ENCODE measurements at places on chromosomes 2 and 18.

DNA sequence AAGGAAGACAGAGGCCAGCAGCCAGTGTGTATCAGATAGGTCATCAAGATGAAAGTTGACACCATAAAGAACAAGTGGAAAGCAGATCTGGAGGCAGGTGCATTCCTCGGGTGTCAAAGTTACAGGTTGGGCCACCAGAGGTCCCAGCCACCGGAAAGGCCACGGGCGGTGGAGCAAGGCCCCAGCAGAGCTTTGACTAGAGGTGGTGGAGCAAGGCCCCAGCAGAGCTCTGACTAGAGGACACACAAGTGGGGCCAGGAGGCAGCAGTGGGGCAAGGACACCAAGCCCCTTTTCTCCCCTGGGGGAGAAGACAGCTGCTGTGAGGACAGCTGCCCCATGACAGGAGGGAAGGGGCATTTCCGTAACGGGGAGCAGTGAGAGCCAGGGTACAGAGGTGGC is 115.1 kb downstream of the GYPC start:
- DNase-seq, result no peak

DNA sequence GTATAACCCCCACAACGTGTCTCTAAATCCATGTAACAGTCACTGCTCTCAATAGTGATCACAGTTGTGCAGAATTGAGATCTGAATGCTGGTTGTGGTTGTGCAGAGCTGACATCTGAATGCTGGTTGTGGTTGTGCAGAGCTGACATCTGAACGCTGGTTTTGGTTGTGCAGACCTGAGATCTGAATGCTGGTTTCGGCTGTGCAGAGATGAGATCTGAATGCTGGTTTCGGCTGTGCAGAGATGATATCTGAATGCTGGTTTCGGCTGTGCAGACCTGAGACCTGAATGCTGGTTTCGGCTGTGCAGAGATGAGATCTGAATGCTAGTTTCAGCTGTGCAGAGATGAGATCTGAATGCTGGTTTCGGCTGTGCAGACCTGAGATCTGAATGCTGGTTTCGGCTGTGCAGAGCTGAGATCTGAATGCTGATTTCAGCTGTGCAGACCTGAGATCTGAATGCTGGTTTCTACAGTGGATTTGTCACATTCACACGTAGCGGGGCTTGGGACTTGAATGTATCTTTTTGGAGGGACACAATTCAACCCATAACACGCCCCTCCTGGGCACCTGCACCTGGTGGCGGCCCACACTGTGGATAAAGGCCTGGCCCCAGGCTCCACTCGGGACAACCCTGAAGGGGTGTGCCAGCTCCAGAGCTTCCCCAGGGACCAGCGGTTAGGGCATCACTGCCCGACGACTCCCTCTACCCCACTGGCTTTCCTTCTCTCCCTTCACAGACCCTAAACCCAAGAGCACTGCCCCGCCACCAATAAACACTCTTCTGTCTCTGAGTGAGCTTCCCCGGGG is 51.1 kb upstream of the SLC66A3 start:
- DNase-seq, result no peak

DNA sequence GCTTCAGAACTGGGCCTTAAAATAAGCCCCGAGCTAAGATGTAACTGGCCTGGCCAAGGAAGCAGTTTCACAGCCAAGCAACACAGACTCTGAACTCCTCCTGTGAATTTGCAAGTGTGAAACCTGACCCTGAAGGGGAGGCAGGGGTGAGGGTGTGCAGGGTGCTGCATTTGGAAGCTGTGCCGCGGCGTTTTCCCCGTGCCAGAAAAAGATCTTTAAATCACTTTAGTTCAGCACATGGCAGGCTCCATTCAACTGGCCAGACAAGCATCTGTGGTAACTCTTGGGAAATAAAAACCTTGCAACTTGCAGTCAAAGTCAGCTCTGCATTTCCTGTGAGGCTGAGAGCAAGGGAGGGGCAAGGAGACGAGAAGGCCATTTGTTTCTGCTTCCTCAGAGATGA is 209.3 kb upstream of the SOX11 start:
- DNase-seq, result no peak

GRCh38 chr2:188318161-188318749 is 26.6 kb downstream of the GULP1 start:
- DNase-seq, result no peak

DNA sequence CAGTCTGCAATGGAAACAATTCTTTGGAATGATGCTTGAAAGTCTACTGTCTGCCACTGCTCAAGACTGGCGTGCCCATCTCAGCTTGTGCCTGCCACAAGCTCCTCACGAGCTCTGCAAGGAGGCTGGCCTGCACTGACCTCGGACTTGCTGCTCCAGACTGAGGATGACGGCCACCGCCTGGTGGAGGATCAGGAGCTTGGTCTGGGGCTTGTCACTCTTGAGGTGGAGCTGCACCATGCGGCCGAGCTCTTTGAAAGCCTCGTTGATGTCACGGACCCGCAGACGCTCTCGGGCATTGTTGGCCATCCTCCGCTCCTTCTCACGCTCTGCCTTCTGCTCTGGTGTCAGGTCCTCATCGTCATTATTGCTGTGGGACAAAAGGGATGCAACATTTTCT is 269.4 kb upstream of the CCDC68 start:
- no peak for DNase-seq

- DNase-seq, result no peak
These were observed 92.0 kb downstream of the PMS1 start for GRCh38 chr2:189876271-189876670.

DNA sequence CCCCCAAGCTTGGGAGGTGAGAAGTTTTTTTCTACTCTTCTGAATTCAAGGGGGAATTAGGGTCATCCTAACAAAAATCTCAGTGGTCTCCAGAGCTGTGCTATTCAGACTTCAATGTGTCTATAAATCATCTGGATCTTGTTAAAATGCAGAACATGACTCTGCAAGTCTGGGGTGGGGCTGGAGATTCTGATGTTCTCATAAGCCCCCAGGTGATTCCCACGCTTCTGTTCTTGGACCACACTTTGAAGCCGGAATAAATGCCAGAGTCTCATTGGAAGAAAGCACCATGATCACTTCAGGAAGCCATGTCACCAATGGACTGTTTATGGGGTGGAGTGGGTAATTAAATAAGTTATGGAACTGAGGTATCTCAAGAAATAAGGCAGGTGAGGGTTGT is 22.2 kb upstream of the SLC16A14 start:
- no peak for DNase-seq

DNA sequence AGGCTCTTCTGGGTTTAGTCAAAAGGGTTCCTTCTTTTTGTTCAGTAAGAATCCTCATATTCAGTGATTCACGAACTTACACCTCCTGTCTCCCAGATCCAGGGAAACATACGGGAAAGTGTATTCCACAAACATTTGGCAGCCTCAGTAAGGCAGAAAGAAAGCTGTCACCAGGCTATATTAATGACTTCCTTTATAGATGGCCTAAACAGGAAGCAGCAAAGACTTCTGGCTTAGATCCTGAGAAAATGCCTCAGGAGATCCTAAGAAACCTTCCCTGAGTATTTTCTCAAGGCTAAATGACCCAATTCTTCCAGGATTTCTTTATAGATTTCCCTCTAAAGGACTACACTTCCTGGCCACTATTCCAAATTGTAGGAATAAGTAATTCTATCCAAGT is 1995.5 kb upstream of the CELF4 start:
- DNase-seq, result peak; percentile 6

GRCh38 chr2:98253461-98254070 is 92.7 kb upstream of the CNGA3 start:
- no peak for DNase-seq

DNA sequence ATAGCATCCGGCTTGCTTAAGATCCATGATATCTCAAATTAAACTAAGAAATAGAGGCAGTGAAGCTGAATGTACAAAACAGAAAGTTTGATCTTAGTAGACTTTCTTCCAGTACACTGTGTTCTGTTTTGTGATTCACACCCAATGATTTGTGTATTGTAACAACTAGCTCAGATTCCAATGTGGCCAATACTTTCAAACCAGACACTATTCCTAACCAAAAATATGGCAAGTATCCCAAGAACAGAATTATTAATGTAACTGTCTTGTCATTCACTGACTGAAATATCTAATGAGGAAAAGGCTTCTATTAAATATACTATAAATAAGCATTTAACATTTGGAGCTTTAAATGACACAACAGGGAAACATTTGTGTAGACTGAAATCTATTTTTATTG is 299.1 kb downstream of the NRXN1 start:
- DNase-seq, result no peak

GRCh38 chr18:8435376-8435775 is 173.9 kb upstream of the RAB12 start:
- DNase-seq, result no peak

- DNase-seq, result peak; percentile 38
These were observed 337.2 kb upstream of the SLC39A10 start for GRCh38 chr2:195319548-195320412.

GRCh38 chr2:64605991-64606478 is 47.7 kb downstream of the SERTAD2 start:
- DNase-seq, result no peak

GRCh38 chr2:88372042-88372441 is 80.5 kb downstream of the FOXI3 start:
- no peak for DNase-seq

DNA sequence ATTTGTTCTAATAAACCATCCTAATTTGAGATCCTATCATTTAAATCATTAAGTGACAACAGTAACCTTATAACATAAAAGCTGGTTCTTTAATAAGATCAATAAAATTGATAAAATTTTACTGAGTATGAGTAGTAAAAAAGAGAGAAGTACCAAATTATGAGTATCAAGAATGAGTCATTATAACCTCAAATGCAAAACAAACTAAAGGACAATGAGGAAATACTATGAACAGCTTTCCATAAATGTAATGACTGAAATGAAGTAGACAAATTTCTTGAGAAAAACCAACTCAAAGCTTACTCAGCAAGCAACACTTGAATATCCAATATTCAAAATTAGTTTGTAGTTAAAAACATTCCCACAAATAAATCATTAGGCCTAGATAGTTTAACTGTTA is 433.0 kb downstream of the ZEB2 start:
- peak; percentile 23 for DNase-seq

- no peak for DNase-seq
These were observed 60.2 kb upstream of the CAVIN2 start for GRCh38 chr2:191907091-191907490.

DNA sequence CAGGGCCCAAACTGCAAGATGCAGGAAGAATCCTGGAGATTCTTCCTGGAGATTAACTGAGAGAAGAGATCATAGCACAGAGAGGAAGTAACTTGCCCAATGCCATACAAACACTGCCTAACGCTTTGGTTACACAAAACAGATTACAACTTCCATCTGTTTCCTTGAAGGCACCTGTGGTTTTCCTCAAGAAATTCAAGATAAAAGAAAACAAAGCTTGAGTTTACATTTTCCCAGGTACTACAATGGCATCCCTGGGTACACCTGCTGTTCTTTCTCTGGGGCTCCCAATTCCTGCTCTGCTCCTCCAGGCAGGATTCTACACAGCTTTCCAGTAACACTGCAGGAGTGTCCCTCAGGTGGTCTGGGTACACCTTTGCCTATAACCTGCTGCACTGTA is 781.9 kb upstream of the ID2 start:
- no peak for DNase-seq

DNA sequence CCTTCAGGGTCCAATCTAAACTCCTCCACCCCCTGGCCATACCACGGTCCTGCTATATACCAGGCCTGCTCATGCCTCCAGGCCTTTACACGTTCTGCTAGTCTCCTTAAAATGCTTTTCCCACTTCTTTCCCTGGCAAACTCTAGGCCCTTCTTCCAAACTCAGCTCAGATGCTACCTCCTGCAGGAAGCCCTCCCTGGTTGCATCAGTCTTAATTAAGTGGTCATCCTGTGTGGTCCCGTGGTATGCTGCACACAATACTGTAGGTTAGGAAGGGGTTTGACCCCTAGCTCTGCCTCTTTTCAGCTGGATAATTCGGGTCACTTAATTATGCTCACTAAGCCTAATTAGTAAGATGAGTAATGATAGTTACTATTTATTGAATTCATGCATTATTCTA is 85.9 kb upstream of the SP3 start:
- DNase-seq, result no peak

- no peak for DNase-seq
These were observed 104.8 kb downstream of the PPP1R1C start for GRCh38 chr2:182090486-182090885.

DNA sequence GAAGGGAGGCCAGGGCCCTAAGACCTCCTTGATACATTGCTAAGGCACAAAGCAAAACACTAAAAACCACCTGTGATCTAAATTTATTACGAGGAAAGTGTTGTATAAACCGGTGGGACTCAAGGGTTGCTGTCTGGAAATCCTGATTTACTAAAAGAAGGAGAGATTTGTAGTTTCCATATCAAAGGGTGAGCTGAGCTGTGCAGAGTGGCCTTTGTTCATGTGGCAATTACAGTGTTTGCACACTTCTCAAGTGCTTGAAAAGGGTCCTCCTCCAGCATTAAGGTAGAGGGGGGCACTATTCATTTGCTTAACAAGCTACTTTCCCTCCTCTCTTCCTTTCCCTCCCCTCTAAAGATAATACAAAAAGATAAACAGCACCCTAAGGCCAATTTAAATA is 30.5 kb upstream of the ITGA4 start:
- no peak for DNase-seq

DNA sequence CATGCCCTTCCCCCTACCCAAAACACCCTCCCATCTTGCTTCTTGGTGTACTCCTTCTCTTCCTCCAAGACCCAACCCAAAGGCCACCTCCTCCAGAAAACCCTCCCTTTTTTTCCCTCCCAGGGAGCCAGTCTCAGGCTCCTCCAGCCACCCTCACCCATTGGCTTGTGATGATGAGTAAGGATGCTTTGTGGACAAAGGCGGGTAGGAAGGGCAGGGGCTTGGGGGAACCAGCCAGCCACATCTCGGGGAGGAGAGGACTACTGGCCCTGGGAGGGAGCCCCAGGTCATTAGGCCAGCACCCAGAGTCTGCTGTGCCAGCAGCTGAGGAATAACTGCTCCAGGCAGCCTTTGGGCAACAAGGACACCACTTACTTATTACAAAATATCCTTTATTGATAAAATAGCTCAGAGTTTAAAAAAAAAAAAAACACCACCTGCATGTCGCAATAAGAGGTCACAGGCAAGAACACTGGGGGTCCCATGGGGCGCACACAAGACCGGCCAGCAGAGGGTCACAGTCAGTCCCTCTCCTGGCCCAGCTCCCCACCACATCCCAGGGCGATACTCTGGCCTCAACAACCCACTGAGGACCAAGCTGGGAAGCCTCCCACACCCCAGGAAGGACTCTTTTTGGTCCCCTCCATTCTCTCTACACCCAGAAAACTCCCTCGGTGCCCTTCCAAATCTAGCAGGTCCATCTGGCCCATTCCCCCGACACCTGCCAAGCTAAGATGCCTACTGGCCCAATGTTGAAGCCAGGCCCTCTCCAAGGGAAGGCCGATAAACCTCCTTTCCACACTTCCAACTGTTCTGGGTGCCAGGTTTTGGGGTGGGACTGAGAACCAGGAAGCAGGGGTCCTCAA is 3.6 kb downstream of the ADRA2B start:
- DNase-seq, result no peak

GRCh38 chr2:121128741-121129659 is 156.0 kb downstream of the TFCP2L1 start:
- DNase-seq, result peak; percentile 51

- no peak for DNase-seq
These were observed 128.6 kb upstream of the ZSWIM2 start for GRCh38 chr2:186977433-186978045.

- no peak for DNase-seq
These were observed 47.7 kb upstream of the YWHAQ start for GRCh38 chr2:9678544-9678943.

- DNase-seq, result peak; percentile 75
These were observed 246.0 kb downstream of the TSN start for GRCh38 chr2:122001441-122001874.

GRCh38 chr2:200728630-200729029 is 83.1 kb upstream of the BZW1 start:
- DNase-seq, result peak; percentile 85

- DNase-seq, result no peak
These were observed 74.7 kb downstream of the NDUFA10 start for GRCh38 chr2:239950144-239951128.
